ENCODE measurements at places on chromosomes 12 and 14. TPM values are rescaled to one million over a fixed set of nuclear protein-coding genes. Genes with fewer than 3 reads are reported as not detected.

SLCO1B1 gene
- 0.38 TPM for total RNA-seq

OR4K5 gene
- total RNA-seq: not detected

GALNT8 gene
- not detected for total RNA-seq

SLC5A8 gene
- not detected for total RNA-seq

SERPINA4 gene
- 0.09 TPM for total RNA-seq

OR6C2 gene
- not detected for total RNA-seq

ABCC9 gene
- total RNA-seq: 0.02 TPM

SLC38A4 gene
- total RNA-seq: 0.16 TPM

GPR135 gene
- total RNA-seq: 0.79 TPM

TMEM117 gene
- 2.3 TPM for total RNA-seq

RD3L gene
- not detected for total RNA-seq

NFE2 gene
- not detected for total RNA-seq

SIRT4 gene
- total RNA-seq: 0.65 TPM

NEUROD4 gene
- not detected for total RNA-seq

NRDE2 gene
- total RNA-seq: 5.9 TPM

BATF gene
- not detected for total RNA-seq

INSM2 gene
- 0.04 TPM for total RNA-seq

ARMH4 gene
- total RNA-seq: 0.71 TPM

C14orf180 gene
- not detected for total RNA-seq
